CD4-positive, alpha-beta T cell treated with Interleukin-6 at 100 ng/mL for 8 hours (primary cell): ENCODE measurements at places on chromosomes 7 and 10.

DNA sequence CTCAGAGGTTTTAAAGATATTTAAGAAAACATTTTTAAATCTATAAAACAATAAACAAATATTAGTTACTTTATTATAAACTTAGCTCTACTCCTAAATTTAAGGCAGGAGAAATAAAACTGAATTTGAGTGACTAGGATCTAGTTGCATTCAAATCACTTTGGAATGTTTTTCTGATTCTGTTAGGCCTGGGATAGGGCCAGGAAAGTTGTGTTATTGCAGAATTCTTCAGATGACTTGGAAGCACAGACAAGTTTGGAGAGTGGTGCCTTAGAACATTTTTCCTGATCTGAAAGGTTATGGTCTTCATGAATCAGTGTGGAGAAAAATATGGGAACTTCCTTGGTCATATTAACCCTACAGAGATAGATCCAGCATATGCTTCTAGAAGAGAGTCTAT, 15.6 kb upstream of the SLC25A13 start:
- DNase-seq: no peak

- no peak for DNase-seq
These were observed 21.9 kb upstream of the FRAT2 start for GRCh38 chr10:97356318-97356914.

DNA sequence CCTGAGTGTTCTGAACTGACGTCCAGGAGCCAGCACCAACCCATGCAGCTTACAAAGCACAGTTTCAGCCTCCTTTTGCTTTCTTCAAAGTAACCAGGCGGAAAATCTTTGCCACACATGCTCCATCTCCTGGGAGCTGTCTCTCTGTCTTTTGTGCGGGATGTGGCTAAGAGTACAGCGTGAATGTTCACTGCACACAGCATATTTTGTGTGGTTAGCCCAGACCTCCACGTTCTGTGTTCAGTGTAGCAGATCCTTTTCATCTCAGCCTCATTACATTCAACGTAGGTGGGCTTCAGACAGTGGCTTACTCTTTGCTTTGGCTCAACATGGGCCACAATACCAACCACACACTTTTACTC, 200.8 kb downstream of the TNS3 start:
- no peak for DNase-seq

GRCh38 chr10:34281661-34282582, 533.2 kb downstream of the PARD3 start:
- no peak for DNase-seq

DNA sequence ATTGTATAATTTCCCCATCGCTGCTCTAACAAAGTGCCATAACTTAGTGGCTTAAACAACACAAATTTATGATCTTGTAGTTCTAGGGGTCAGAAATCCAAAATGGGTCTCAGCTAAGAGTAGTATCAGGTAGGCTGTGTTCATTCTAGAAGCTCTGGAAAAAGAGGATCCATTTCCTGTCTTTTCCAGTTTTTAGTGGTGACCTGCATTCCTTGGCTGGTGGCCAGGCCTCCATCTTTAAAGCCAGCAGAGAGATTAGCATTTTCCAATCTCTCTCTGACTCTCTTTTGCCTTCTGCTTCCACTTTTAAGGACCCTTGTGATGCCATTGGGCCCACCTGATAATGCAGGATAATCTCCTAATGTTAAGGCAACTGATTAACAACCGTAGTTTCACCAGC, 41.0 kb upstream of the C10orf120 start:
- DNase-seq: no peak
